ENCODE measurements at places on chromosomes 12 and 14.

GRCh38 chr14:21647380-21647779 lies 6.3 kb upstream of the OR4E2 start:
- DNase-seq: no peak

- DNase-seq: no peak
These were observed 149.8 kb downstream of the PELI2 start for GRCh38 chr14:56268039-56268438.

- DNase-seq: no peak
These were observed 118.6 kb downstream of the CRACR2A start for GRCh38 chr12:3634348-3634747.

DNA sequence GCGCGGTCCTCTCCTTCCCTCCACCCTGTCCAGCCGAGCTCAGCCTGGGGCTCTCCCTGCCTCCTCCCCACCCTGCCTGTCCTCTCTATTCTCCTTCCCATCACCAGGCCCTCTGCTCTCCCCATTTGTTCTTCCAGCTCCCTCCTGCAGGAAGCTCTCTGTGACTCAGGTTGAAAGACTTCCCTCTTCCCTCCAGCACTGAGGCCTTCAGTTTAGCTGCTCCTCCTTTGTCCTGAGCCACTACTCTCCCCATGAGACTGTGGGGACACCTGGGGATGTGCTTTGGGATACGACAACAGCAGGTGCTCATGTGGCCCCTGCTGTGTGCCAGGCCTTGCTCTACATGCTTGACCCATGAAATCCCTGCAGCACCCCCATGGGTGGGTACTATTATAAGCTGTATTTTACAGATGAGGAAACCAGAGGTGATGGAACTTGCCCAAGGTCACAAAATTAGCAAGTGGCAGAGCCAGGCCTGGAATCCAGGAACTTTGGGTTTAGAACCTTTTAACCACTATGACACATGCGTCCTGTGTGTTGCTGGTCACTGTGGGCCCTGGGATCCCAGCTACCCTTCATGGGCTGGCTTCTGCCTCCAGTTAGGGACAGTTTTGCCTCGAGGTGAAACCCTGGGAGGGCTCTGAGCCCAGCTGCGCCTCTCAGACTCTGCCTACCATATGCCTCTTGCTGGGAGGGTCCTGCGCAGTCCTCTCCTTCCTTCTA lies 5.5 kb downstream of the KRT80 start:
- no peak for DNase-seq
